ENCODE measurements at places on chromosomes 4 and X.

DNA sequence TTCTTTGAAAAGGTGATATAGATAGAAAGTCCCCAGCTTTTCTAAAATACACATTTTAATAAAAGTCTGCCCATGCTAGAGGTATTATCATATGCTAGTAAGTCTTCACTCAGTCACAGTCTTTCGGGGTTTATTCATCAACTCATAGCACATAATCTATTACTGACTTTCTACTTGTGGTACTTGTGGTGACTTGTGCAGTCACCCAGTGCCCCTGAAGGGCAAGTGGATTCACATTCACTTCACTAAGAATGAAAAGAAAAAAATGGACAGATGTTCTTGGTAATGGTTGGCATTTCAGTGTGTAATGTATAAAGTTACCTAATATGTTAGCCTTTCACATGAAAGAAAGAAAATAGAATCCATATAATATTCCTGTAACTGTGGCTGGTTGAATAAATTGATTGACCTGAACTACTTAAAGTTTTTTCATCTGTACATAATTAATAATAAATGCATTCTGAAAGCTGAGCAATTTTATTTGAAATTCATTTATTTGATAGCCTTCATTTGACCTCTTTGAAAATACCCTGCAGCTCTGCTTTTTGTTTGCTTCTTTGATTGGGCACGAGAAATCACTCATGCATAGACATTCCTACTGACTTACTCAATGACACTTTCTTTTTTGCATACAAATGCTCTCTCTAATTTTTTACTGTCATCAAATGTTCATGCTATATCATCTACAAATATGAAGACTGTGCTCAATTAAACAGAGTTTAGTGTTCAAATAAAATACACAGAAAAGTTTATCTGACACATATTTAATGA is 39.5 kb upstream of the ZNF330 start:
- no peak for DNase-seq

GRCh38 chr4:183098019-183098722 is 886 bp upstream of the WWC2 start:
- peak; percentile 15 for DNase-seq

DNA sequence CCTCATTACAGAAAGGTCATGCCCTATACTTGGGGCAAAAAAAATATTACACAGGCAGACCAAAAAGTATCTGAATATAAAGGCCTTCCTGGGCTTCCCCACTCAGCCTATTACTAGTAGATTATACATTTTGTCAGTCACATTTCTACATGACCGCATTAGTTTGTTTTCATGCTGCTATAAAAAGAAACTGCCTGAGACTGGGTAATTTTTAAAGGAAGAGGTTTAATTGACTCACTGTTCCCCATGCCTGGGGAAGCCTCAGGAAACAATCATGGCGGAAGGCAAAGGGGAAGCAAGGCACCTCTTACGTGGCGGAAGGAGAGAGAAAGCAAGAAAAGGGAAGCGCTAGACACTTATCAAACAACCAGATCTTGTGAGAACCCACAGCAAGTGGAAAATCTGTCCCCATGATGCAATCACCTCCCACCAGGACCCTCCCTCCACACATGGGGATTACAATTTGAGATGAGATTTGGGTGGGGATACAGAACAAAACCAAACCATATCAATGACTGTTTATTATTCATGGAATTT is 1312.0 kb downstream of the PCDH7 start:
- no peak for DNase-seq

DNA sequence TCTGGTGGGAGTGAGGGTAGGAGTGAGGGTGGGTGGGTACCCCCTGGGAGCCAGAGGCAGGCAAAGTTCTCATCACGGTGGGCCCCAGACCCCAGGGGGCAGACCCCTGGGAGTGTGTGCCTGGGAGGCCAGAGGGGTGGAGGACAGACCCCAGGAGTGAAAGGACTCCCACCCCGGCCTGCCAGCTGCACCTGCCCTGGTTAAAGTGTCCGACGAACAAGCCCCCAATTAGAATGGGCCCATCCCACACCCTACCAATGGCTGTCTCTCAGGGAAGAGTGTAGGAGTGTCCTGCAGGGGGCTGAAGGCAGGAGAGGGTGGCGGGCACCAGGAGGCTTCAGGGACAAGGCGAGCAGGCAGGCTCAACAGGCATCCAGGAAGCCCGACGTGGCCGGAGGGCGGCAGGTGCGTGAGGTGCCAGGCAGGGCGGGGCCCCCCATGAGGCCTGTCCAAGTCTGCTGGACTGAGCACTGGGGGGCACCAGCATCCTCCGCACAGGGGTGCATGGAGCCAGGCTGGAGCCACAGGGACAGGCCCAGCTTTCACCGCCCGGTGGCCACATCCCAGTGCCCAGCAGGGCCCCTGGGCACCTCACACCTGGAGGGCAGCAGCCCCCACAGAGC is 8.7 kb downstream of the PDE6B start:
- no peak for DNase-seq
